RPMI7951 (cell line): ENCODE measurements at places on chromosomes 3 and 15.

DNA sequence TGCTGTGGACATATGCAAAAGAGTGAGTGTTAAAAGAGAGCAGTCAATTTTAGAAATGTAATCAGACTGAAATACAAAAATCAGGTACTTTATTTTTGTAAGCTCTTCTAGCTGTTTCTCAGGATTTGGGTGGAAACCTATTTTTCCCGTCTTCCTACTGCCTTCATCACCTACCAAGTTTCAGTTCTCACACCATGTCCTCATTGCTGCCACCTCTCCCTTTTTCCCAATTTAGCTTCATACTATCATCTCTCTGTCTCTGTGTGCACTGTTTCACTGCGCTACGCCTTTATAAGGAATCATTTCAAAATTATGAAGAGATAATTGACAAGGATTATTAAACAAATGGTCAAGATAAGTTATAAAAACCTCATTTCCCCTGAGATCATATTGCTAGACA is 7.7 kb downstream of the SRP14 start:
- no peak for DNase-seq

DNA sequence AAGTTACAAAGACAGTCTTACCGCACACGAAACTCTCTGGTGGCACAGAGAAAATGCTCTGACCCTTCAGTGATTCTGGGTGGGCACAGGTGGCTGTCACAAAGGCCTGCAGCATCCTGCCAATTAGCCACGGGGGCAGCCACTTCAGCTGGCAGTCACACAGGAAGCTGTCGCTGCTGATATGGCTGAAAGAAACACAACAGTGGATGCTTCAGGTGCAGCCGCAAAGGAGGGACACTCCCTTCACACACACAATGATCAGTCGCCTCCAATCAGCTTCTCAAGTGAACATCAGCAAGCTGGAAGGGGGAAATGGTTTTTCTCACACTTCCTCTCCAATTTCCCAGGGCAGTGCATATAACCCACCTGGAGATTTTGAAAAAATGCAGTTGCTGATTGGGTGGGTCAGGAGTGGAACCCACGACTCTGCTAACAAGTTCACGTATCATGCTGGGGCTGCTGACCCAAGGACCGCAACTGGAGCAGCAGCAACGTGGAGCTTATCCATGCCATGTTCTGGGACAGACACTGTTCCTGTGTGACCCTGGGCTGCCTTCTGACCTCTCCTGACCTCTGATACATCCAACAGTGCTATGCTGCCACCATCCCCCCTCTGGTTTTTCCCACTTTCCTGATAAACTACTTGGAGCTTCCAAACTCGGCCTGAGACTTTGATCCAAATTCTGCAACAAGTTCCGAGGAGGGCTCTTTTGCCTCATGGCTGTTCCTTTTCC is 106.6 kb downstream of the LRIG1 start:
- no peak for DNase-seq

DNA sequence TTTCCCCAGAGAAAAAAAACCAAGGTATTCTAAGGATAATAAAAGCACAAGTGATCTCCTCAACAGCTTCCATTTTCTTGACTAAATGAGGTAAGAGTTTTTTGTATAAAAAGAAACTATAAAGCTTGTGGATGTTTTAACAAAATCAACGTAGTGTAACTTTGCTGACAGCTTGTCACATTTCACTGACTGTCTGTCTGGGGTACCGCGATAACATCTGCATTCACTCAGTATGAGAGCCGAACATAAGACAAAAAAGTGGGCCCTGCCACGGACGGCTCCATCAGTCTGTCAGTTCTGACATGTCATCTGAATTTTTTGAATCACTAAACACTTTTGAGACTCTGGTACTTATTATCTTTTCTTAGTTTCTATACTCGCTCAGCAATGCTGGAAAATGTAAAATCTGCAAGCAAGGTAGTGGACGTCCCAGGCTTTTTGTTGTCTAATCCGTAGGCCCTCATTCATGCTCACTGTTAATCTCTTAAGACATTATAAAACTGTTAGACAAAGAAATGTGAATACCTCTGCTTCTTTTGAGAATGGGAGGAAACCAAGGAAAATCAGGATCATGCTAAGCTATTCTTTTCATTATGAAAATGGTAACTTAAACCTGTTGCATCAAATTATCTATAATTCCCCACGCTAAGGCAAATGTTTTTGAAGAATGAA is 307.1 kb downstream of the MECOM start:
- DNase-seq, result no peak

DNA sequence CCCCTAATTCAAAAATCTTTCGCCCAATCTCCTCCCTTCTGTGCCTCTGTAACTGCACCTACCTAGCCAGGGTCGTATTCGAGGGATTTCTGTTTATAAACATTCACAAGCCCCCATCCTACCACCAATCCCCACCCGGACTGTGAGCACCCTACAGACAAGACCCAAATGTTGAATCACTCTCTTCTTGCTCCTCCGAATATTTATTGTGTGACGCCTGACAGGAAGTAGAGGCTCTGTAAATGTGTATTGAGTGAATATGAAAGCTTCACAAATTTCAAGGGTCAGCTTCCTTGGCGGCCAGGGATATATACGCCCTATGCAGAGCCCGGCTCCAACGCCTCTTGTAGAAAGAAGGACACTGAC is 1.6 kb downstream of the BDH1 start:
- DNase-seq, result no peak

GRCh38 chr3:144763878-144764454 is 792.3 kb downstream of the DIPK2A start:
- no peak for DNase-seq

DNA sequence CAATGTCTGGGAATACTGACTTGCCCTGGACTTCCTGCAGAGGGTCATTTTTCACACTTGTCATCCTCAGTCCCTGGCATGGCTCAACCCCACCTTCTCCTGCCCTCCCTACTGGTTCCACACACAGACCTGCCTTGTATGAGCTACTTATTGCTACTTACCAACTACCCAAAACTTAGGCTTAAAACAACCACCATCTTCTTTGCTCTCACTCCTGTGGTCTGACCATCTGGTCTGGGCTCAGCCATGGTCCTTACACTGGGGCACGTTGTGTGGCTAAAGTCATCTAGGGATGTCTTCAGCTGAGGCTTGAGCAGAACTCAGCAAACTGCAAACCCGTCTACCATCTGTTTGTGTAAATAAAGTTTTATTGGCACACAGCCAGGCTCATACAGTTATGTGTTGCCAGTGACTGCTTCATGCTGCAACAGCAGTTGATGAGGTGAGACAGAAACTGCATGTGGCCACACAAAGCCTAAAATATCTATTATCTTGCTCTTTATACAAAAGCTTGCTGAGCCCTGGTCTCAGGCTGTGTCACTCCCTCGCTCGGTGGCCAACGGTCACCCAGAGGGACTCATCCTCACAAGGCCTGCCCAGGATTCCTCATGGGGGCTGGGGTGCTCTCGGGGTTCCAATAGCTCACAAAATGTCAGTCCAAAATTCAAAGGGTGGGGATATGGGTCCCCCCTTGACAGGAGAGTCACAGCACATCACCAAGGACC is 43.5 kb downstream of the KLF15 start:
- DNase-seq, result no peak
